ENCODE measurements at places on chromosomes 3 and 15. TPM values are rescaled to one million over a fixed set of nuclear protein-coding genes. Genes with fewer than 3 reads are reported as not detected.
A peak's percentile ranks its signal among the peaks of the same experiment; 100 is the strongest.

DNA sequence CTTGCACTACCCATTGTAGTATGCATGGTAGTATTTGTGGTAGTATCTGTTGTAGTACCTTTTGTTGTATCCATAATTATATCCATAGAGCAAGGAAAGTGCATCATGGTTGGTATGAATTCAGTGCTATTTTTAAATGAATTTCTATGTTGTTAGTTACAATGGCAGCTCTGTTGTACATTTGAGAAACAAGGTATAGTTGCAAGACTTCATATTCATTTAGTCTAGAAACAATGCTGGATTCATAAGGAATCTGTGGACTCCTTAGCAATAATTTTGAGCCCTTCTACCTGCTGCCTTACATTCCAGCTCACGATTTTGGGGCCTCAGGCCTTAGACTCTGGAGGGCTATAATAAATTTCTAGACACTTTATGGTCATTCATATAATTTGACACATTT lies 141.8 kb downstream of the FAM43A start:
- no peak for DNase-seq

DNA sequence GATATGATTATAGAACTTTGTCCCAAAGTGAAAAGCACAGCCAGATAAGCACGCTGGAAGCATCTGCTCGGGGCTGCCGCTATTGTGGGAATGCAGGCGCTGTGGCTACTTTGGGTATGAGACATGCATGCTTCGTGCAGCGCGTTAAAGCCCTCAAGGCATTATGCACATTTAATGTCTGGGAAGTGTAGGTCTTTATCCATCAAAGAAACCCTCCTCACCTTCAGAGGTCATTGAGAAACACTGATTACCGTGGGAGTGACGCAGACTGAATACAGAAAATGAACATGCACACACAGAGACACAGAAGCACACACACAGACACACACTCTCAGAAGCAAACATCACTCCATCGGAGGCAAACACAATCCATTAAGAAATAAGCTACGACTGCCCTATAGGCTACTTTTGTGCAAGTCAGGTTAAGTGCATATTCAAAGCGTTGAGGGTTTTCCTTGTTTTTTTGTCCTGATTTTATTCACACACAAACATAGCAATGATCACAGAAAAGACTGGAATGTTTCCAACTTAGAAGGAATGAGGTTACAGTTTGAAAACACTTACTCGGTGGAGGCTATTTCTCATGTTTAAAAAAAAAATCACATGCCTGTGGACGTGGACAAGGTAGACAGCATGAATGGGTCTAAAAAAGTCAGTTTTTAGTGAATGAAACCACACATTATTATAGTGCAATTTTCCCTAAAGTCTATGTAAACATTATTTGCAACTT lies 68.5 kb downstream of the PLCH1 start:
- DNase-seq, result peak; percentile 62

DNA sequence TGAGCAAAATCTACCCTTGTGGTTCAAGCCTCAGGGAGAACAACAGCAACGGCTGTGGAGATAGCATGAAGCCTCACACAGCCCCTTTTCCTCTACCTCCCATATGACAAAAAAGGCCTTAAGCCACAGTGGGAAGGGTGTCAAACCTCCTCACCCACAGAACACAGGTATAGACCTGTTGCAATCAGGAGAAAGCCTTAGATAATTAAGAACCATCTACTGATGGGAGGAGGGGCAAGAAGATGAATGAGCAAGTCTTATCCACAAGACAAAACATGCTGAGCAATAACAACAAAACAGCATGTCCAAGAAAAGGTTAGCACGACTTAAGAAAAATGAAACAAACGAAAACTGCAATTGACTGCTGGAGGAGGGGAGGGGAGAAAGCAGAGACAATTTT lies 272.9 kb upstream of the BCHE start:
- no peak for DNase-seq

GRCh38 chr3:75332794-75333193 lies 331.3 kb upstream of the FRG2C start:
- no peak for DNase-seq

GRCh38 chr3:157789162-157789561 lies 285.9 kb upstream of the VEPH1 start:
- no peak for DNase-seq

DNA sequence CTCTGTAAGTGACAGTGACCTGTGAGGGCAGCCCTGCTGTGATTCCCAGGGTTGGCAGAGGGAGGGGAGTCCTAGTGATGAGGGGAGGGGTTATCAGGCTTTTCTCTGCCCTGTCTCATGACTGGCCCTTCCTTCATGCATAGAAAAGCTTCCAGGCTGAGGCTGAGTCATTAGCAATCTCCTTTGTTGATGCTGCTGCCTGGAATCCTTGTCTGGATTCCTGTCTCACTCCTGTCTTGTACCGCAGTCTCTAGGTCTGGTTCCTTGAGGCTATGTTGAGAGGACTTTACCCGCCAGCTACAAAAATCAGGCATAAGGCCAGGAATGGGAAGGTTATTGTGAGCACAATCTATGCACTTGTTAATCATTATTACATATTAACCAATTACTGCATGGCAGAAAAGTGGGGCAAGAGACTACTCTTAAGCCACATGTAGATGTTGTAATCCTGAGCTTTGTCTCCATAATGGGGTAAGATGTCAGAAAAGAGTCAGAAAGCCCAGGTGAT lies 7.2 kb downstream of the KLHL6 start:
- DNase-seq, result peak; percentile 98

- DNase-seq, result peak; percentile 66
Measured at GRCh38 chr3:192887701-192888100, 30.0 kb downstream of the MB21D2 start.

- DNase-seq, result no peak
Measured at GRCh38 chr3:9007213-9007612, 43.9 kb upstream of the RAD18 start.

DNA sequence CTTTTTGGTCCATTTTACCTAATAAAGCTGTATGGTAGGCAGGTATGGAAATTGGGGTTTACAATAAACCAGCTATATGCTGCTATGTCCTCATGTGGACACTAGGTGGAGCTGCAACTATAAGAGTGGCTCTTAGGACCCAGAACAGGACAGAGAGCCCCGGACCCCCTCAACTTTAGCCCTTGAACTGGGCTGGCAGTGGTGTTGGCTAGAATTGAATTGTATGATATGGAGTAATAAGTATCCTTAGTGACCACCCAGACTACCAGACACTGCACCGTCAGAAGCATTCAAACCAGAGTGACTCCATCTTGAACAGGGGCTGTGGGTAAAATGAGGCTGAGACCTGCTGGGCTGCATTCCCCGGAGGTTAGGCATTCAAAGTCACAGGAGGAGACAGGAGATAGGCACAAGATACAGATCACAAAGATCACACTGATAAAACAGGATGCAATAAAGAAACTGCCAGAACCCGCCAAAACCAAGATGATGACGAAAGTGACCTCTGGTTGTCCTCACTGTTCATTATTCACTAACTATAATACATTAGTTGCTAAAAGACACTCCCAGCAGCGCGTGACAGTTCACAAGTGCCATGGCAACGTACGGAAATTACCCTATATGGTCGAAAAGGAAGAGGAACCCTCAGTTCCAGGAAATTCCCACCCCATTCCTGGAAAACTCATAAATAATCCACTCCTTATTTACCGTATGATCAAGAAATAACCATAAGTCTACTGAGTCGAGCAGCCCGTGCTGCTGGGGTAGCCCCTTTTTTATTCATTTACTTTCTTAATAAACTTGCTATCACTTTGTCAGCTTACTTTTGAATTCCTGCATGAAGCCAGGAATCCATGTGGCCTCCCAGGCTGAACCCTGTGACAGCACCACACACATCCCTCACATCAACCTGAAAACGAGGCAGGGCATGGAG lies 68.7 kb upstream of the BLM start:
- DNase-seq, result peak; percentile 63

DNA sequence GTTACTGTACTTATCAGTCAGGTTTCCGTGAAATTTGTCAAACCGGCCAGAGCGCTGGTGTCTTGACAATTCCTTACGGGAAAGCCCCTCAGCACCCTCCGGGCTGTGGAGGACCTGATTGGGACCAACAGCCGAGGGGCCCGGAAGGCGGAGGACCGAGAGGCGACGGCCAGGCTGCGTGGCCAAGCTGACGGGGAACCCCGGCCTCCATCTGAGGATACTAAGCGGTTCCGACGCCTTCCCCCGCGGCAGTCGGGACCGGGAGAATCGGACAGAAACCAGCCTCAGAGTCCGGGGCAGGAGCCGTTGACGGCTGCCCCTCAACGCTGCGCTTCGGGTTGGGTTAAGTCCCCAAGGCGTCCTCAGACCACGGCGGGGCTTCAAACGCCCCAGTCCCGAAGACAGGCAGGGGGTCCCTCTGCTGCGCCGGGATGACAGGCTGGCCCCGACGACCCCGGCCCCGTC lies 499 bp downstream of the ALDH1A2 start:
- DNase-seq, result peak; percentile 54

GRCh38 chr3:36693670-36694069 lies 70.7 kb downstream of the DCLK3 start:
- no peak for DNase-seq

DNA sequence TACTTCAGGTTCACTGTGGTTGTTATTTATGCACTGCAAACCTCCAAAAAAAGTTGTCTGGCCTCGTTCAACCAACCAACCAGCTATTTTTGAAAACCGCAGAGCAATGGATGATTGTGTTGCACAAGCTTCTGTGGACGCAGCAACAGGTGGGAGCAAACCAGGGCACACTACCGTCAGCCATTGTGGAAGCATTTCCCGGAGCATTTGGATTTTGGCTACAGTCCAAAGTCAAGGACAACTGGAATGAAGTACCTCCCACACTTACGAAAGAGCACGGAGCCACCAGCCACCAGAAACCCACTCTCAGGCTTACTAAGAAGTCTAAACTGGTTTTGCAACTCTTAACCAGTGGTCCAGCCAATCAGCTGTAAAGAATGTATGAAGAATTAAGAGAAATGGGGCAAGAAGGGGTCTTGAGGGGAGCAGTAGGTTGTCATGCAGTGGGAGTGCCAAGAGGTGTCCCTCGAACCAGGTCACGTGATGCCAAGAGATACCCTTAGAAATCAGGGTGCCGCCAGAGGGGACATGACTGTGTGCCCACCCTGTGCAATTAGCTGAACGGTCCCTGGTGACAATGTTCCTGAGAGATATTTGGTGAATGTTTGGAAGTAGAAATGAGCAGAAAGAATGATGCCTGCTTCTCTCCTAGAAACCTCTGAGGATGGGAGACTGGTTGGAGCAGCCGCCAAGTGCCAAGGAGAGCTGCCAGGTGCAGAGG lies 68.9 kb upstream of the PCSK6 start:
- no peak for DNase-seq

GRCh38 chr3:143183665-143183964 lies 64.0 kb downstream of the CHST2 start:
- no peak for DNase-seq

- no peak for DNase-seq
Measured at GRCh38 chr3:186220365-186220764, 111.5 kb upstream of the ETV5 start.

DNA sequence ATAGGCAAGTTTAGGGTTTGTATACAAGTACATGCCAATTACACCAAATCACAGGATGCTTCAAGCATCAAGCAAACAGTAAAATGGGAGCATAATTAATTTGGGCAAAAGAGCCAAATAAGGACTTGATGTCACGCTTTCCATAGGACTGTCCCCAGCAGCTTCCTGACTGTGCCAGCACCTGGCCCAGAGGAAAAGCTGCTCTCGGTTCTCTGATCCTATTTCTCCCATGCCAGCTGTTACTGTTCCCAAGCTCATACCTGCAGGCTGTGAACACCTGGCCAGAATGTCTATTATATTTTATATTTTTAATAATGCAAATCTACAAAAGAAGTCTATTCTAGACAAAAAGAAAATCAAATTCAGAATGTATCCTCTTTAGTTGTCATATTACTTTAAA lies 12.2 kb downstream of the ZXDC start:
- no peak for DNase-seq

- no peak for DNase-seq
Measured at GRCh38 chr3:176650478-176650877, 546.8 kb downstream of the TBL1XR1 start.

GRCh38 chr15:78146425-78147154 lies 2.6 kb upstream of the IDH3A start:
- peak; percentile 41 for DNase-seq

- DNase-seq, result no peak
Measured at GRCh38 chr3:36866368-36866767, 78.5 kb downstream of the TRANK1 start.

GRCh38 chr3:171187706-171188290 lies 161.3 kb upstream of the SLC2A2 start:
- DNase-seq, result peak; percentile 50

DNA sequence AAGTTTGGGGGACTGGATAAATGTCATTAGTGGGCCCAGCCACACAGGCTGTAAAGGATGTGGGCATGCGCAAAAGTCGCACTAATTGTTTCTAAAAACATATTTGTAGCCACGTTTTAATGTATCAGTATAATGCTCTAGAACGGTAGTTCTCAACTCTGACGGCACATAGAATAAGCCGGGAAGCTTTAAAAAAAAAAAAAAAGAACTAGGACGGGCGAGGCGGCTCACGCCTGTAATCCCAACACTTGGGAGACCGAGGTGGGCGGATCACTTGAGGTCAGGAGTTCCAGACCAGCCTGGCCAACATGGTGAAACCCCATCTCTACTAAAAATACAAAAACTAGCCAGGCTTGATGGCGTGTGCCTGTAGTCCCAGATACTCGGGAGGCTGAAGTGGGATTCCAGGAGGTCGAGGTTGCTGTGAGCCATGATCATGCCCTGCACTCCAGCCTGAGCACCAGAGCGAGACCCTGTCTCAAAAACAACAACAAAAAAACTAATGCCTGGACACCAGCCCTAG lies 618 bp upstream of the MON1A start:
- DNase-seq, result no peak

- DNase-seq, result no peak
Measured at GRCh38 chr3:10173926-10174435, 9.3 kb downstream of the IRAK2 start.

DNA sequence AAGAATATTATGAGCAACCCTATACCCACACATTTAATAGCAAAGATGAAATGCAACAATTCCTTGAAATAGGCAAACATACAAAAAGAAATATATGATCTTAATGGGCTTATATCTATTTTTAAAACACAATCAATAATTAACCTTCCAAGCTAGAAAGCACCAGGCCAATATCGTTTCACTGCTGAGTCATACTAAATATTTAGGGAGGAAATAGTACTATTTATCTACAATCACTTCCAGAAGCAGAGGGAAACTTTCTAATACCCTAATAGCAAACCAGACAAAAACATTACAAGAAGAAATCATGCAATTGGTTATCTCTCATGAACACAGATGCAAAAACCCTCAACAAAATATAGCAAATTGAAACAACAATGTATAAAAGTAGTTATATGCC lies 207.8 kb downstream of the MTHFS start:
- DNase-seq, result no peak

Gene MUC13
- polyA plus RNA-seq, result 178 TPM

Gene AP3B2
- polyA plus RNA-seq, result 6.8 TPM

Gene CLDN16
- polyA plus RNA-seq, result 0.30 TPM

Gene SEMA3G
- polyA plus RNA-seq, result 1.2 TPM

Gene SLC24A5
- 0.03 TPM for polyA plus RNA-seq

Gene IQCF5
- not detected for polyA plus RNA-seq

Gene NCKIPSD
- 8.9 TPM for polyA plus RNA-seq

Gene TIMP4
- 3.8 TPM for polyA plus RNA-seq

Gene RGMA
- 15.2 TPM for polyA plus RNA-seq

Gene COLQ
- polyA plus RNA-seq, result 2.1 TPM

Gene SLC2A2
- 58.9 TPM for polyA plus RNA-seq

Gene SEMA5B
- 4.0 TPM for polyA plus RNA-seq

Gene SGO1
- polyA plus RNA-seq, result 5.8 TPM
